NCI-H526 (cell line): ENCODE measurements at places on chromosomes 16 and 17.

- no peak for DNase-seq
Observed at GRCh38 chr16:9556949-9557665, 465.7 kb downstream of the HAPSTR1 start.

DNA sequence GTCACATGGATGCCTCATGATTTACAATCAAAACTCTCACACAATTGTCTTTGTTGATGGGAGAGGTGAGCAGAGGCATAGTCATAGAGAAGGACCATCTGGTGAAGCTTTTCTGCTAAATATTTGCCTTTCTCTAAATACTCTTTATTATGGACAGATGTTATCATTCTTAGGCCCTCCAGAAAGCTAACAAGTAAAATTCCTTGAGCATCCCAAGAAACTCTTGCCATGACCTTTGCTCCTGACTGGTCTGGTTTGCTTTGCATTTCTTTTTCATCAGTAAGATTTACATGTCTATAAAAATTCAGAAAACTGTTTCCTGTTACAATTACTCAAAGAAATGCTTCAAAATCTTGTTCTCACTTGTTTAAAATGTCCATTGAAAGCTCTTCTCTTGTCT lies 1336.6 kb upstream of the CDH8 start:
- DNase-seq: no peak

GRCh38 chr17:36850790-36851189 lies 86.5 kb upstream of the LHX1 start:
- DNase-seq: no peak

- no peak for DNase-seq
Observed at GRCh38 chr17:27862840-27863239, 30.3 kb downstream of the LYRM9 start.

DNA sequence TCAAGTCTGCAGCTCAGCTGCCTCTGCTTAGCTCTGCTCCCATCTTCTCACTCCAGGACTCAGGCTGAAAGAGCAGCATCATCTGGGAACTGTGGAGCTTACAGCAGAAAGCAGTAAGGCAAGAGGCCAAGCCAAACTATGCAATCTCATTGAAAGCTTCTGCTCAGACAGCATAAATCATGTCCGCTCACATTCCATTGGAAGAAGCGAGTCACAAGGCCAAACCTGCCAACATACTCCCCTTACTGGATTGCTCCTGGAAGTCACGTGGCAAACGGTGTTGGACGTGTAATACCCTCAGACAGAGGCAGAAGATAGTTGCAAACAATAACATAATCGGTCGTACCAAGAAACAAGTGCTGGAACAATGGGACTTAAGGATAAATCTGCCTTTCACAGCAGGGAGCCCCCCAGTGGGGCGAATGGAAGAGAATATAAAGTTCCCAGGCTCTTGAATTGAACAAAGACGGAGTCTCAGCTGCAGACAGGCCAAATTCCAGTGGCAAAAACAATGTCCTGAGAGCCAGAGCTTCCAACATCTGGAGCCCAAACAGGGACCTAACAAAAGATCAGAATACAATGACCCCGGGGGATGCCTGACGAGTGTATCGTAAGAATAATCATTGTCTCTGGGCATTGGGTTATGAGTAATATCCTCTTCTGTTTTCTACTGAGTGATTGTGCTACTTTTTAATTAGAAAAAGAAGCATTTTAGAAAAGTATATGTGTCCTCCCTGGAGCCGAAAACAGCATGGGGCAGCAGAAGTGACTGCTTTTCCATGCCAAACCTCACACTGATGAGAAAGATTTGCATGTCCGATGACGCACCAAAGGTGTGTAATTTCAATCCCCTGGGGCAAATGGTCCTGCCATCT lies 68.4 kb downstream of the CMC2 start:
- no peak for DNase-seq

DNA sequence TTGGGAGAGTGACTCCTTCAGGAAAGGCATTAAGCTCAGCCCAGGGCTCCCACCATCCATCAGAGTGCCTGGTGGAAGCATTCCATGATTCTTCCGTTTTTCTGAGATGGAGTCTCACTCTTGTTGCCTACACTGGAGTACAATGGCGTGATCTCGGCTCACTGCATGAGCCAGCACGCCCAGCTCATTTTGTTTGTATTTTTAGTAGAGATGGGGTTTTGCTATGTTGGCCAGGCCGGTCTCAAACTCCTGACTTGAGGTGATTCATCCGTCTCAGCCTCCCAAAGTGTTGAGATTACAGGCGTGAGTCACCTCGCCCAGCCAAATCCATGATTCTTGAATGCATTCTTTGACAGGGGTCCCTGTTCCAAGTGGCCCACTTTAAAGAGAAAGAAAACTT lies 23.1 kb downstream of the MIS12 start:
- DNase-seq: no peak

GRCh38 chr17:40323391-40324381 lies 14.7 kb downstream of the RARA start:
- DNase-seq: no peak

DNA sequence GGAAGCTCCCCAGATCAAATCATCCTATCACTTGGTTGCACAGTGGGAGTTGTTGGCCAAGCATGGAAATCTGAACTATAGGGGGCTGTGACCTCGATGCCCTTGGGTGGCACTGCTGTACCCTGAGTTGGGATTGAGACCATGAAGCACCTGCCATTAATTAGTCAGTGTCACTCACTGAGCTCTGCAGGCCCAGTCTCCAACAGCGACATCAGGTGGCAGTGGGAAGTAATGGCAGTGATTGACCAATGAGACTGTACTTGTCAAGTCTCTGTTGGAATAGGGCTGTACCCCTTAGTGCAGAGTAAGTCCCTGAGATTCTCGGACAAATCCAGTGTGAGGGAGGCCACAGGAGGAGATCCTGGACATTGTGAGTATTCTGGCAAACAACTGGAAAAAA lies 118.0 kb upstream of the RPL38 start:
- DNase-seq: no peak

- DNase-seq: no peak
Observed at GRCh38 chr17:66740226-66740625, 94.7 kb upstream of the CACNG5 start.

GRCh38 chr16:539901-540530 lies 12.5 kb downstream of the CAPN15 start:
- no peak for DNase-seq

DNA sequence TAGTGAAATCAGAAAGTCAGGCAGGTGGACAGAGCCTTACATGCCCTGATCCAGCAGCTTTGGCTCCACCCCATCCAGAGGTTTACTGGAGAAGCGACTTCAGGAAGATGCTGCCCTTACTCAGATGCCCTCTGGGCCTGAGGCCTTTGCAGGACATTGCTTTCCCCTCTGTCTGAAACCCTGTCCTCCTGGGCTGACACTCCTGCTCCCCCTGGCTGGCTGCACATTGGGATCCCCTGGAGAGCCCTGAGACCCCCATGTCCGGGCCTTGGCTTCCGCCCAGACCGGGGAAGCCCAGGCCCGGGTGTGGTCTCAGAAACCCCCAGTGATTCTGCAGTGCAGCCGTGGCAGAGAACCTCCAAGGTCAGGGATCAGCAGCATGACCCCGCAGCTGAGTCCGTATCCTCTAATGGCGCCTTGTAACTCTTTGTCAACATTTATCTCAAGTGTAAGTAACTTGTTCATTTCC lies 36.6 kb downstream of the BCO1 start:
- no peak for DNase-seq

DNA sequence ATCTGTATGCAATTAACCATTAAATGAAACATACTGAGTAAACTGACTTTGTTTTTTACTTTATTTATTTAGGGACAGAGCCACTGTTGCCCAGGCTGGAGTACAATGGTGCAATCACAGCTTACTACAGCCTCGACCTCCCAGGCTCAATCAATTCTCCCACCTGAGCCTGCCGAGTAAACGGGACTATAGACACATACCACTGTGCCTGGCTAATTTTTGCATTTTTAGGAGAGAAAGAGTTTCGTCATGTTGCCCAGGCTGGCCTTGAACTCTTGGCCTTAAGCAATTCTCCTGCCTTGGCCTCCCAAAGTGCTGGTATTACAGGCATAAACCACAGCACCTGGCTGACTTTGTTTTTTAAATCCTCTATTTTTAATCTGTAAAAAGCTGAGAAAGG lies 42.6 kb downstream of the ANKFY1 start:
- no peak for DNase-seq

DNA sequence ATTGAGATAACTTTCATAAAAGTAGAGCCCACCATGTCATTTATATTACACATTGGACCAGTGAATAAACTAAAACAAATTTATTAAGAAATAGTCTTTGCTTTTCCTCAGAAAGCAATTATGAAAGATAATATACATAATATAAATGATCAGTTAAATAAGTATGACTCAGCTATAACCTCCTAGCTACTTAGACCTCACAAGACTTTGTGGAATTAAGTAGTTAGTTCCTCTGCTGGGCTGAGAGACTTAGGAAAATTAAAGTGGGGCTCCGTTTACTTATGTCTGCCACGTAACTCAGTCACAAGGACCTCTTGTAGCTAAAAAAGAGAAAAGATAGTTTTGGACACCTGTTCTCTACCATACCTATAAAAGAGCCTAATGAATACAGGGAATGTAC lies 76.9 kb downstream of the MRTFB start:
- no peak for DNase-seq

DNA sequence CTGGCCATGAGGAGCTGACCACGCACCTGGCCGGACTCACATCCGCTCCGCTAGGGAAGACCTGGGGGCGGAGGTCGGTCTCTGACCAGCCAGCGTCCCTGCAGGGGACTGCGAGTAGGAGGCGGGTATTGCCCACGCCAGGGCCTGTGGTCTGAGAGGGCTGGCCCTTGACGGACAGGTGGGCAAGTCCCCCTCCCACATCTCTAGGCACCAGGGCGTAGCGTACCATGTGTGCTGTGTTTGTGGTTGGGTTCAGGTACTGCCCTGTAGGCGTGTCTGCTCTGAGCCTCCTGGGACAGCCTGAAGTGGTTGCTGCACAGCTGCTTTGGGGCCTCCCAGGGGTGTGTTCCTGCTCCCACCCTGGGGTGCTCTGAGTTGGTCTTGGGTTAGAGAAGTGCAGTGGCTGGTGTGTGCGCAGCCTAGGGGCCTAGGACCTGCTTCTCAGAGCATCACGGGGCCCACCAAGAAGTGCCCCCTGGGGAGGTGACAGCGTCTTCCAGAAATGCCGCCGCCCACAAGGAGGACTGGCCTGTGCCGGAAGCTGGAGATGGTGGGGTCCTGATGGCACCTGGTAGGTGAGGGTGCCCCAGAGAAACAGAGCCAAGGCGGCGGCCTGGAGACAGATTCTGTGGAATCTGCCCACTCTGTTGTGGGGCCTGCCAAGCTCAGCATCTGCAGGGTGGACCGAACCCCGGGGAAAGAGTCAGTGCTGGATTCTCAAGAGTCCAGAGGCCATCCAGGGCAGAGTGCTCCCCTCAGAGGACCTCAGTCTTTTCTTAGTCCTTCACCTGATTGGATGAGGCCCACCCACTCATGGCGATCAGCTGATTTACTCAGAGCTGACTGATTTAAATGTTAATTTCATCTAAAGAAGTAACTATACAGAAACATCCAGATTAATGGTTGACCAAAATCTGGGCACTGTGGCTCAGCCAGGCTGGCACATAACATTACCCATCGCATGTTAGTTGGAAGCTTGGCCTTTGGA lies 48.3 kb downstream of the WDR45B start:
- DNase-seq: no peak

DNA sequence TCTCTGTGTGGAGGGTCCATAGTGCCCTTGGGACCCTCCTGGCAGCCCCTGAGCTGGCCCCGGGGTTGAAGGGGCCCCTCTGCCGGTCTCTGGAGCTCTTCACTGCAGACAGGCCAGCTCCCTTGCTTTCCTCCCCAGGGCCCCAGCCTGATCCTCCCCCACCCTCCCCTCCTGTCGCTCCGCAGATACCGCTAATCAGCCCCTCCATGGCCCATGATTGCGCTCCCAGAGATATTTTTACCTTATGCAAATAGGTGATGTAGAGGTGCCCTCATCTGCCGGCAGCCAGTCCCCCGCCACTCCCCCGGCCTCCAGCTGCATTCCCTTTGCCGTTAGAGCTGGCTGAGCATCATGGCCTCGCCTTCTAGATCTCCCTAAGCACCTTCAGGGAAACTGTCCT lies 9.2 kb downstream of the MMP15 start:
- DNase-seq: peak; percentile 18

GRCh38 chr17:36118477-36119353 lies 15.1 kb downstream of the CCL4 start:
- DNase-seq: no peak

- peak; percentile 53 for DNase-seq
Observed at GRCh38 chr16:84266451-84266850, 26.6 kb upstream of the KCNG4 start.

- DNase-seq: no peak
Observed at GRCh38 chr16:89308391-89309333, 91.2 kb downstream of the ZNF778 start.

- no peak for DNase-seq
Observed at GRCh38 chr17:68981288-68981687, 26.1 kb upstream of the ABCA8 start.

DNA sequence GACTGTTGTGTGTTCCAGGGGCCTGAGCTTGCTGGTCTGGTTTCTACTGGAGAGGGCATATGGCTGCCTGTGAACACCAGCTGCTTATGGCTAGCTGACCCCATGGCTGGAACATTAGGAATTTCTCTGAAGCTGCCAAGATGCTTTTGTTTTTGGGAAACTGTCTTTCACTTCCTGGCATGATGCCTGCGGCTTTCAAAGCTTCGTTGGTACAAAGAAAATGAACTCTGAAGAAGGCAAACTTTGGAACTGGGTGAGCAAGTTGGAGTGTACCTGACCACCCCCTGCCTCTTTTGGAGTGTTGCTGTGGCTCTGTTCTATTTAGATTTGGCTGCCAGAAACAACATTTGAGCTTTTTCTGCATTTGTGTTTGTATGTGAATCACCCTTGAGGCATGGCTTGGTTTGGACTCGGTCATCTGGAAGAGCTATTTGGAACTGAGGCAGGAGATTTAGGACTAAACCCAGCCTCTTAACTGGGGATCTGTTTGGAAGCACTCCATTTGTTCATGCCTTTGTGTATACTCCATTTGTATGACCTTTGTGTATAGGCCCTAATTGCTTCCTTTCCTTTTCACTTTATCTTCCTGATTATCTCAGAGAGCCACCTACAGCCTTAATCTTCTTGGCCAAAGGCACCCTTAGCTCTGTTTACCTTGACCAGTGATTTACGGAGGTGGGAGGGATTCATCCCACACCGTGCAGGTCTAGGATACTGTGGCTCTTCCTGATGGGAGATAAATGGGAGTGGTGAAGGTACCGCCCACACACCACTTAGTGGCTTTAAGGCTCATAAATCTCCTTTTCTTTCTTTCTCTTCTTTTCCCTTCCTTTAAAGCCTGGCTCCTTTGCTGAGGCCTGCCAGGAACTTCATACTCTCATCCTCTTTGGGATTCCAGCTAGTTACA lies 7.3 kb upstream of the CPHXL start:
- DNase-seq: no peak

GRCh38 chr16:11162586-11163268 lies 93.3 kb downstream of the SOCS1 start:
- DNase-seq: no peak
